RCC 7860 (cell line): ENCODE measurements at places on chromosomes 3 and 15.

DNA sequence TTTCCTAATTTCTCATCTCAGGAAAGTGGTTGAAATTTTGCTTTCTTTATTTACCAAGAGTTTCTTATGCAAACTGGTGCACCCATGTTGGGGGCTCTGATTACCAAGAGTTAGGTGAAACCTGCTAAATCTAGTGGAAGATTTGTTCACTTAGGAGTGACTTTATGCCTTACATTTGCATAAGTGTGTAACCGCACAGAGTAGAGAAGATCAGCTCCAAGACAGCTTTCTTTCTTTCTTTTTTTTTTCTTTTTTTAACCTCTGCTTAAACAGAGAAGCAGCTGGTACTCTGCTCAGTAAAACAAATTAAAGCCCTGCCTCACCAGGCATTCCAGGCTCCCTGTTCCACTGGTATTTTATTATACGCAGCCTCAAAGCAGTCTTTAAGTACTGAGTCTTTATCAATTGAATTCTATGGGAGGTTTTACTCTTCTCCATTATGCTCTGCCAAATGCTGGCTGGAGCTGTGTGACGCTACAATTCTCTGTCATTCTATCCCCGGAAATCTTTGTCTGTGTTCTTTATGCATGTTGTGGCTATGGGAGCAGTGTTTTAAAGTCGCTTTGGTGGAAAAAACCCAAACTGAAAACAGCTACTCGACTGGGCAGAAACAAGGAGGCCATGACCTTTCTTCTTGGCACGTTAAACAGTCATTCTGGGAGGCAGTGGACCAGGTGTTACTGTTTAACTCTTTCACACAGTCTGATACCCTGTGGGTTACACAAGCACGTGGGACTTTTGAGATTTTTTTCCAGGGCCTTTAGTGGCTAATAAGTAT lies 55.2 kb upstream of the GBE1 start:
- DNase-seq, result peak; percentile 14

- DNase-seq, result no peak
These were observed 25.0 kb downstream of the DPH3 start for GRCh38 chr3:16239780-16240179.

- DNase-seq, result peak; percentile 83
These were observed 136.0 kb upstream of the DAZL start for GRCh38 chr3:16741103-16741758.

DNA sequence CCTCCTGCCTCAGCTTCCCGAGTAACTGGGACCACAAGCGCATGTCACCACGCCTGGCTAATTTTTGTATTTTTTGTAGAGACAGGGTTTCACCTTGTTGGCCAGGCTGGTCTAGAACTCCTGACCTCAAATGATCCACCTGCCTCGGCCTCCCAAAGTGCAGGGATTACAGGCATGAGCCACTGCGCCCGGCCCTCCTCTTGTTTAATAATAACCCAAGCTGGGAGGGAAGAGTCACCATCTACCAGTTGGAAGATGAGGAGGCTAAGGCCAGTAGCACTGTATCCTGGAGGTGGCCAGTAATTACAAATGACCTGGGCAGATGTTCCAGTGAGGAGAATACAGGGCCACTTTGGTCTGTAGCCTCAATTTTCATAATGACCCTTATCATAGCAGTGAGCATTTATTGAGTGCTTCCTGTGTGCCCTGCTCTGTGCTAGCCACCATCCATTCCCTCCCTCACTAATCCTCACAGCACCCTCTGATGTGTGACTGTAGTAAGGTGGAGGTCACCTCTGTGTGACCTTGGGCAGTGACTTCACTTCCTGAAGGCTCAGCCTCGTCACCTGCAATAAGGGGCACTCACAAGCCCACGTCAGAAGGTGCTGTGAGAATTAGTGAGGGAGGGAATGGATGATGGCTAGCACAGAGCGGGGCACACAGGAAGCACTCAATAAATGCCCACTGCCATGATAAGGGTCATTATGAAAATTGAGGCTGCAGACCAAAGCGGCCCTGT lies 64.2 kb downstream of the ABTB1 start:
- DNase-seq, result peak; percentile 32

DNA sequence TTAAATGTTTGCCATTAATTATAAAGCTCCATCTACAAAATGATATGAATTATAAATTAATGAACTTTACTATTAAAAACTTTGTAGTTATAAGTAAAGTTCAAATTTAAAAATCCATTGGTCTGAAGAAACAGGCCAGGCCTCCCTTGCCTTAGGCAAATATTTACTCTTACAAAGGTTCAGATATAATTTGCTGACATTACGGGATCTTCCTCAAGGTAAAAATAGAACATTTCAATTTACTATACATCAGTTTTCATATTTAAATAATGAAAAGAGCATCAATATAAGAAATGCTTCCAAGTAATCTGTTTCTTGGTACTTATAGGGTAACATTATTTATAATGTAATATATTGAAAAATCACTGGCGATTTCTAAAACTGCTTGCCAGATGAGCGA lies 3.7 kb downstream of the CMTM6 start:
- no peak for DNase-seq

DNA sequence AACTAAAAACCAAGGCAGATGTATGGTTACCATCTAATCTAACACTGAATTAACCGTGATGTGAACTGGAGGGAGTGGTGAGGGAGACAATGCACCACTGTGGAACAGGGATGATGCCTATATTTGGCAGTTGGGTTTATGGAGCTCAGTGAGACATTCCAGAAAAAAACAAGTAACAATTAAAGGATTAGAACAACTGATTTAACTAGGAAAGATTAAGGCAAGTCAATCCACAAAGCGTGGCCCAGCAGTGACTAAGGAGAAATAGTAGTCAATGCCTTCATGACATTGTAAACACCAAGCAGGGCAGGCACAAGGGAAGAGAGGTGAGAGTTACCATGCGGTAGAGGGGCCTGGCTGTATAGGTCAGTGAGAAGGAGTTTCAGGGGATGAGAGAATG lies 38.1 kb downstream of the CHAC1 start:
- DNase-seq, result no peak

DNA sequence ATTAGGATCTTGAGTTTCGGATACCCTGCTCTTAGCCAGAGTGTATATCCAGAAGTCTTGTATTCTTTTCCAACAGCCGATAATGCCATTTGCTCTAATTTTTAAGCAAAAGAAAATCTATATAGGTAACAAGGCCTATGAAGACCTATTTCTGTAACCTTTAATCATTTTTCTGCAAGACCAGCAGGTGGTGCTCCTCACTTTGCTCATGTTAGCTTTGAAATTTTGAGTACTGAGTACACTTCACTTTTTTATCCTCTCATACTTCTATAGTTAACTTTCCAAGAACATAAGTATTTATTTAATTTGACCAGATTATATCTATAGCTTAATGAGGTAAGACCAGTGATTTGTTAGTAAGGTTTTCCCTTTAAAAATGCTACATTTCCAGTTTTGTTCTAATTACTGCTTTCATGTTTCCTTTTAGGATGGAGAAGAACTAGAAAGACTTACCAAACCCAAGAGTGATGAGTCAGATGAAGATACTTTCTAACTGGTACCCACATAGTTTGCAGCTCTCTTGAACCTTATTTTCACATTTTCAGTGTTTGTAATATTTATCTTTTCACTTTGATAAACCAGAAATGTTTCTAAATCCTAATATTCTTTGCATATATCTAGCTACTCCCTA lies 20.5 kb downstream of the SLC35A5 start:
- peak; percentile 61 for DNase-seq

DNA sequence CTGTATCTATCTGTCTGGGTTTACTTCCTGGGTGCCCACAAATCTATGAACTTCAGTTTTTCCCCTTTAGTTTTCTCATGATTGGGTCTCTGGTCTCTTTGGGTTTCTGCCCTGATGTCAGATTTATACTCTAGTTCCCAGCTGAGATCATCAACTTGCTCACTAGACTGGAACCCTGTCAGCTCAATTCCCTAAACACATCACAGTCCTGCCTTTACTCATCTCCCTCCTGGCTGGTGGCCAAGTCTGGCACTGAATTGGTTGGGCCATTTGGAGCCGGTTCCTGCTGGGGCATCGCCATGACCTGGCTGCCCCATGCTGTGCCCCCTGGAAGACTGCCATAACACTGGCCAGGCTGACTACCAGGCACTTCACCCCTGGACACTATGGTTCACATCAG lies 345.3 kb downstream of the CHST2 start:
- peak; percentile 100 for DNase-seq

DNA sequence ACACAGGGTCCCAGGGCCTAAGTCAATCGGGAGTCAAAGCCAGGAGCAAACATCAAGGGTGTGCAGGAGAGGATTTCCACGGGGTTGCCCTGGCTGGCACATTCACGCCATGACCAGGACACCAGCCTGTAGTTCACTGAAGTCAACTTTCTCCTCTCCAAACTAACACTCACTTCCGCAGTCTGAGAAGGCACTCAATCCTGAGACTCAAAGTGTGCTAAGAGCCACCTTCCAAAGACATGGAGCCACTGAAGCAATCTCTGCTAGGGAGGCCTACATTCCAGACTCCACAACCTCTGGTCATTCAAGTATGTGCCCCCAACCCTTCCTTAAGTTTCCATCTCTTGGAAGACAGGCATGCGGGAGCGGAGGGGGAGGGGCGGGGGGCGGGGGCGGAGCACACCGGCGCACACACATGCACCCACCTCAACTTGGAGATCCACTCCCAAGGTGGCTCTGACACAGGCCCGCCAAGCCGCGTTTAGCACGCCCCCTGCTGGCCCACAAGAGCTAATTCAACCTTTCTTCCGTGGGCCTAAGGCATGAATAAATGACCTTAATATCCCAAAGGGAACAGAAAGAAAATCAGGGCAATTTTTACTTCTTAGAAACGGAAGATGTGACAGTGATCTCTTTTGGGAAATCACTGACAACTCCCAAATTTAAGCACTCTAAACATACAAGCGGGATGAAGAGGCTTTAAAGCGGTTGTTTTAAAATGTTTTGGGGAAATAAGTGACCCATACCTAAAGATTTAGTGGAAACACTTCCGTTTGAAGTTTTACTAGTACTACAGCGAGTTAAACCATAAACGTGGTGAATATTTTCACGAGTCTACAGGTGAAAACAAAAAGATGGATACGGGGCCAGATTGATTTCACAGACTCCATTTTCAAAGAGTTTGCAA lies 162.5 kb upstream of the CHRNA7 start:
- DNase-seq, result peak; percentile 22
